ENCODE measurements at places on chromosomes 6 and 20.

GRCh38 chr6:122789182-122790027 is at the start of gene SMPDL3A:
Gene SMPDL3A (plus strand): TSS chr6:122789258. CDS start chr6:122789347, 89 bp downstream.
- no peak for DNase-seq

DNA sequence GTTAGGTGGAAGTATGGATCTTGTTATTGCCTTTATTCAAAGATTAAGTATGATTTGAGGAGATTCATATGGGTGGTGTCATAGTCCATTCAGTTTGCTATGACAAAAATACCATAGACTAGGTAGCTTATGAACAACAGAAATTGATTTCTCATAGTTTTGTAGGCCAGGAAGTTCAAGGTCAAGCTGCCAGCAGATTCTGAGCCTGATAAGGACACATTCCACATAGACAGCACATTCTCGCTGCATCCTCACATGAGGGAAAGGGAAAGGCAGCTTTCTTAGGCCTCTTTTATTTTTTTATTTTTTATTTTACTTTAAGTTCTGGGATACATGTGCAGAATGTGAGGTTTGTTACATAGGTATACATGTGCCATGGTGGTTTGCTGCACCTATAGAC is 27.7 kb downstream of the ME1 start:
- no peak for DNase-seq

DNA sequence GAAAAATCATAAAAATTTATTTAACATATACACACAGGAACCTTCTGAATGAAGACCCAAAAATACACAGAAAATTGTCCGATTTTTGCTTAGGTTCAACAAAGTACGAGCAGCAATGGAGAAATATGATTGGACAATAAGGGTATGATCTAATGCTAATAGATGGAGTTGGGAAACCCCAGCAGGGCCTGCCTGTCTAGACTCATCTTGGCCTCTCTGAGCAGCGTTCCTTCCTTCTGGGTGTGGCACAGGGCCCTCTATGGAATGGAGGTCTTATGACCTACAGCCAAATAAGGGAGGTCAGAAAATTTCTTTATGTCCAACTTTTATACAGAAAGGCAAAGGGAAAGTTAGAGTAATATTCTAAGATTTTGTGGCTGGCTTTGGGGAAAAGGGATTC is 27.7 kb upstream of the ENPP4 start:
- no peak for DNase-seq

GRCh38 chr6:16743664-16744210 is 17.5 kb downstream of the ATXN1 start:
- no peak for DNase-seq

DNA sequence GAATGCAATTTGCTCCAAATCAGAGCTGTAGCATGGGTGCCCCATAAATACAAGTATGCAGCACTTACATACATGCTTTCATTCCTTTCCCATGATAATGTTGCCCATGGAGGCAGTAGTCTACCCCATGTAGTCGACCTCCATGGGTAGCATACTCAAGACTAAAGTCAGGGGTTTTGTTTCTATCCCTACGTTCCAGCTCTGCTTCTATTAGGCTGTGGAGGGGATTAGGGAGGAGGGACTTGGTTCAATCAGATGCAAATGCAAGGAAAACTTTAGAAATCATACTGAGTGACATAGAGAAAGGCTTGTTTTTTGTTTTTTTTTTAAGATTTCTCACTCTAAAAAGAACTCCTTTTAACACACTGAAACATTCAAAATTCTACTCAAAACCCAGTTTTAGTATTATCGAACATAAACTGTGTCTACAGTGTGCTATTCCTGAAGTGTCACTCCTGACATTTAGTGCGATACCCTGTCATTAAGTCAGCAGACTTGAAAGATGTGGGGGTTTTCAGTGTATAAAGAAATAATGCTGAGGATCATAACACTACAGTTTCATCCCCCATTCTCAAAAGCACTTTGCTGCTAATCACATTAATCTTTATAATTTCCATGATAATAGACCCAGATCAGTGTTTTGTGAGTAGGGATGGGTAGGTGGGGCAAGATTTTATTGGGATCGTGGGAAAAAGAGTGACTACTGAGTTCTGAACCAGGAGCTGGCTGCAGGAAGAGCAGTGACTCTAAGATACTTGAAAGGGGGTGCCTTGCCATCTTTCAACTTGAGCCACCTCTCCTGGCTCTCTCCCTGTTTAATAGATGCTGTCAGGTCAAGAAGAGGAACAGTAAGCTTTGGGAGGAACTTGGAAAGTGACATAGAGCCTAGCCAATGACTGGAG is 40.4 kb upstream of the SCML4 start:
- no peak for DNase-seq

DNA sequence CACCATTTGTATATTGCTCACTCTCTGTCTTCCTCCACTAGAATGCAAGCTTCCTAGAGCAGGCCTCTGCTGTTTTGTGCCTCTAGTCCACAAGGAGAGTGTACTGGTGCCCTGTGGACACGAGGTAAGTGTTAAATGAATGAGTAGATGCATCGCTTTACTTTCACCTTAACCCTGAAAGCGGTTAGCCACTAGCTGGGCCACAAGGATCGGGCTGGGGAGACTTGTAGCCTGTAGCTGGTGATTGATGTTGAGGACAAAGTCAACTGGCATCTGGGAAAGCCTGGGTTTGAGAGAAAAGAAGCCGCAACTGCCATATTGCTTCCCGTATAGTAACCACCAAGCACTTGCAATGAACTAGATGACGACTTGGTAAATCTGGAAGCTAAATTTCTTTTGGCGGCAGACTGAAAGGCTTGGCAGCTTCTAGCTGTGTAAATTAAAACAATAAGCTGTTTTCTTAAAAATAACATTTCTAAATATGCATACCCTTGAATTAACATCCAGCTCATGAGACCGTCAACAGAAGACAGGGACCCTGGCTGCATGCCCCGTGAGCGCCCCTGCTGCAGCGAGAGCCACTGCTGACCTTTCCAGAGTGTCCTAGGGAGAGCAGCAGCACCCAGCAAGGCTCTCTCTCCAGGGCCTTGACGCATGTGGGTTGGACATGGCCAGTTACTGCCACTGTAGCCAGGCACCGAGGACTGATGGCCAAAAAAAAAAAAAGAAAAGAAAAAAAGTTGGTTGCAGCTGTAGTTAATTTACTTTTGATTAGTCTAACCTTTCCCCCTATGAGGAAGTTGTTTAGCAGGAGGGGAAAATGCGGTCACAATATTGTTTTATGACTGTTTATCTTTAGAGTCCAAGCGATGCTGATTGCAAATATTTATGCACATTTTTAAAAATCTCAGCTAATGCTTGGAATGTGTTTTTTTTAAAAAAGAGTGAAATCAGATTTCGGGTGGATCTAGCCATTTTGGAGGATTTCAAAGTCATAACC is 315.1 kb downstream of the TFAP2C start:
- no peak for DNase-seq

GRCh38 chr20:15916623-15917022 is 656.6 kb downstream of the KIF16B start:
- no peak for DNase-seq

- DNase-seq: no peak
Observed at GRCh38 chr20:39849664-39850063, 839.4 kb downstream of the MAFB start.

GRCh38 chr6:142162780-142163179 is 15.7 kb downstream of the VTA1 start:
- DNase-seq: no peak

DNA sequence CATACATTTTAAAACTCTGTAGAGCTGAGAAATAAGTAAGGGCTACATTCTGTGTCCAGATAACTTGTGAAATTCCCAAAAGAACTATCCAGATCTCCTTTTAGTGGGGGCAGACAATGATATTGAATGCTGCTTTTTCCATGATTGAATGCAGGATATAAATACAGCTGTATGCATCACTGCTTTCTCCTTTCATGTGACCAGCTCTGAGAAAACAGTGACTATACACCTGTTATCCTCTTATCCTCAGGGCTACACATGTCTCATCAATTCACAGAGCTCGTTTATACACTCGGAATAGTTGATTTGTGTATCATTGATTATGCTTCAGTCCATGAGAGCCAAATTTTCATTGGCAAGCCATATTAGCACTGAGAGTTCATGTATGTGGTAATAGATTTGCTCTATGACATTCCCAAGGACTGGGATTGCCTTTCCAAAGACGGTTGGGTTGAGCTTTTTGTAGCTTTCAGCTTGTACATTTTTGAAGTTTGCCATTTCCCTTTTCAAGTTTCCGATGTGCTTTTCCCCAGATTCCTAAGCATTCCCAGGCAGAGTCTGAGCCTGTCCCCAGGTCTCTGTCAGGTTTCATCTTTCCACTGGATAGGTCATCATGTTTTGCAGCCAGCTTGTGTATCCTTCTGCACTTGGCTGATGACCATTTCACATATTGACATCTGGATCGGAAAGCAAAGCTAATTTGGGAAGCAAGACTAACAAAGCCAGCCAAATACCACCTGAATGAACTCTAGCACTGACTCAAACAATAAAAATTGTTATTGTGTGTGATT is 97.7 kb downstream of the RFX6 start:
- DNase-seq: no peak

DNA sequence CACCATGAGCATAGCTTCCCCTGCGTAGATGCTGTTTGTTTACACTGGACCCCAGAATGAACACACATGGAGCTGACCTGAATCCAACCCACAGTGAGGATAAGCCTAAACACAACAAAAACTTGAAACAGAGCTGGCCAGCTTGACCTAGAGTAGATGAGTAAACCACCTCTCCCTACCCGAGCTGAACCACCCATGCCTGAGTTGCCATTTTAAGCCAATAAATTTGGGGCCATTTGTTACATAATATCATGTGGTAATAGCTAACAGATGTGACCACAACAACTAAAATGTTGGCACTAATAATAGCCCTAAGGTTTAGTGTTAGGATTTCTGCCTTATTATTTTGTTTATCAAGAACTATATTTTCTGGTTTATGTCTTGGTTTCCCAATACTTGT is 103.2 kb upstream of the GRIK2 start:
- DNase-seq: no peak

DNA sequence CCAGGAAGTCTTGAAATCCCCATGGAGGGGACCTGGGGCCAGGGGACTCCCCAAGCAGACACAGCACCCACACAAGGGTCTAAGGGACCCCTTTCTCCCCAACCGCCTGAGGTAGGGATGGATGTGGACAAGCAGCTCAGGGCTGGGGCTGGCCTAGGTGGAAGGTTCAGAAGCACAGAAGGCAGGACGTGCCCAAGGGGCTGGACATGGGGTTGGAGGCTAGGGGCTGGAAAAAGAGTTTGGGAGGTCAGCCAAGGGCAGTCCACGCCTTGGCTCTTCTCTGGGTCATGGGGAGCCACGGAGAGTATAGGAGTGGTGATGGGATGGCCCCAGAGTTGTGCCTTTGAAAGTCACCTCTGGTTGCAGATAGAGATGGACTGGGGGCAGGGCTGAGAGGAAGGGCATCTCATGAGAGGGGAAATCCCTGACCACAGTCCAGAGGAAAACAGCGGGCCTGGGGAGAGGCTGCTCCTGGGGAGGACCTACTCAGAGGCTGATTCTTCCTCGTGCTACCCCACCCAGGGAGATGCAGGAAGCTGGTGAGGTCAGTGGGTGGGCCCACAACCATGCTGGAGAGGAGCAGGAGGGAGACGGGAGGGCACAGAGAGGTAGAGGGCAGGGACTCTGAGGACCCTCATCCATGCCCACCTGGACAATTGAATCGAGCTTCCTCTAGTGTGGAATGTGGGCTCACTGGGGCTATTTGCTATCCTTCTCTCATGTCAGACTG is 2.5 kb upstream of the HSPA12B start:
- DNase-seq: no peak

DNA sequence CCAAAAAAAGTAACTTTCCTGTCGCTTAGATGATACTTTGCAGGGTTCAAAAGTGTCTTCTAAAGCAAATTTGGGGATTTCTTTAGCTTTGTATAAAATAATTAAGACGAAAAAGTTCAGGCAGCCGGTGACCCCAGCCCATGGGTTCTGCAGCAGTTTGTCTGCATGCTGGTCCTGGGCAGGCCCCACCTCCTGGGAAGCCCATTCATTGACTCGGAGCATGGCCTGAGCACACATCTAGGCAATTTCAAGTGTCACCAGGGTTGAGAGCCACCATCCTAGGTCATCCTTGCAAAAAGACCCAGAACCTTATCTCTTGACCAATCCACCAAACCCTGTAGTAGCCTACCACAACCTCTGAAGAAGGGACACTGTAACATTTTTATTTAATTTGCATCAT is 20.6 kb downstream of the BFSP1 start:
- DNase-seq: no peak

GRCh38 chr20:43825051-43825402 is 89.6 kb upstream of the TOX2 start:
- no peak for DNase-seq

DNA sequence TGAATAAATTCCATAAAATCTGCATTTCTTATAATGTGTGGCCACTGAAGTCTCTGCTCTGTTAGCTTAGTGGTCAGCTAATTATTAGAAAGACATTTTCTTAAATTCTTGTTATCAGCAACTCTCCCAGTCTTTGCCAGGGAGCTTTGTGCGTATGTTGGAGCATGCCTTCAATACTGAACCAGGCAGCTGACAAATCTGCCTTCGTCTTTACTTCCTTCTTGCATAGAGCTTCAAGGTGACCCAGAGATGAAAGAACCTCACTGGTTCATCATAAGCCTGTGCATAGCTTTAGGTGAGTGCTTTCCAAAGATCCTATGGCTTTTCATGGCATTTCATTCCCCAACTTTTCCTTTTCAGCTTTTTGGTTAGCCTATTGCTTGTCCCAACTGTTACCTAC is 43.0 kb upstream of the NELFCD start:
- no peak for DNase-seq

GRCh38 chr20:24935766-24936525 is 13.1 kb upstream of the CST7 start:
- DNase-seq: no peak

- DNase-seq: no peak
Observed at GRCh38 chr20:36116807-36117441, 37.6 kb upstream of the EPB41L1 start.

DNA sequence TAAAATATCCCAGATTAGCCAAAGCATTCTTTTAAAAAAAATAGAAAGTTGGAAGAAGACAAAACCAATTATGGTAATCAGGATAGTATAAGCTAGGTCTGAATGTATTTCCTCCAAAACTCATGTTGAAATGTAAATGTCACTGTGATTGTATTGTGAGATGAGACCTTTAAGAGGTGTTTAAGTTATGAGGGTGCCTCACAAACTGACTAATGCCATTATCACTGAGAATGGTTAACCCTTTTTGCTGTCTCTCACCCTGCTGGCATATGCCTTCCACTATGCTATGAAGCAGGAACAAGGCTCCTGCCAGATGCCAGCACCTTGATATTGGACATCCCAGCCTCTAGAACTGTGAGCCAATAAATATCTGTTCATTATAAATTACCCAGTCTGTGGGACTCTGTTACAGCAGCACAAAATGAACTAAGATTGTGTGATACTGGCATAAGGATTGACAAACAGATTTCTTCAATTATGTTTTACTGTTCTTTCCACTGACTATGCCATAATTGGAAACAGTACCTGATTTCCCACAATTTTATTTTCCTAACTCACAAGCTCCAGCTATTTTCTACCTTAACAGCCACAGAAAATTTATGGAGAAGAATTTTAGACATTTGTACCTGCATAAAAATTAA is 63.8 kb downstream of the IBTK start:
- no peak for DNase-seq

GRCh38 chr20:41467690-41468089 is 101.1 kb upstream of the EMILIN3 start:
- DNase-seq: no peak

GRCh38 chr6:3623451-3624249 is 127.9 kb downstream of the PXDC1 start:
- no peak for DNase-seq
